ENCODE measurements at places on chromosomes 5 and 9.
A peak's percentile ranks its signal among the peaks of the same experiment; 100 is the strongest.

DNA sequence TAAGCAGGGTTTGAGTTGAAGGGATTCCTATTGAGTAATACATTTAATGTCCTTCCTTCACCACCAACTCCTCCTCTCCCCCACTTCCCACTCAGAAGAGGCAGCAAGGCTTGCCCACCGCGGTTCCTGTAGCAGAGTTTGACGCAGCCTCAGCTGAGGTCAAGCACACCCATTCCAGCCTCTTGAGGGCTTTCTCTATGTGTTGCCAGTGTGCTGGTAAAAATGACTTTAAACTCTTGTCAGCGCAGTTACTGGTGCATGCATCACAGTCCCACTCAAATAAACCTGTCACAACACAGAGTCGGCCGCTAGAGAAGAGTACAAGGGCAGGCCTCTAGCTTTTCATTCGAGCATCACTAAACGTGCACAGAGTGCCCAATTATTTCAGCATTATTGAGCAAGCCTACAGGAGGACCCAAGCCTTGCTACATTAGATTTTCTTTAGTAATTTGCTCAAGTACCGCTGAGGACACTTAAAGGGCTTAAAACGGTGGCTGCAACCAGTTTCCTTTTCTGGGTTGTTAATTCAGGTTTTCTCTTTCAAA, 79.6 kb downstream of the TLE4 start:
- H3K4me1 ChIP-seq: peaks cover 7% of the 10 kb centered on the region
- H3K4me3 ChIP-seq: no peak overlapping the region
- DNase-seq: no peak
- H3K36me3 ChIP-seq: no peaks in the 10 kb centered on the region

GRCh38 chr5:54753034-54753433, 232.4 kb downstream of the ESM1 start:
- no peaks in the 10 kb centered on the region for H3K36me3 ChIP-seq
- DNase-seq: peak; percentile 84
- H3K4me1 ChIP-seq: peaks cover 1% of the 10 kb centered on the region
- H3K4me3 ChIP-seq: no peak overlapping the region
- no peaks in the 10 kb centered on the region for H3K27me3 ChIP-seq
- H3K27ac ChIP-seq: no peak overlapping the region

- DNase-seq: no peak
- no peak overlapping the region for H3K4me3 ChIP-seq
- H3K27me3 ChIP-seq: no peaks in the 10 kb centered on the region
- H3K36me3 ChIP-seq: no peaks in the 10 kb centered on the region
- no peaks in the 10 kb centered on the region for H3K4me1 ChIP-seq
Measured at GRCh38 chr5:178477802-178478201, 112.4 kb downstream of the COL23A1 start.

GRCh38 chr5:121962347-121962670, 534 bp downstream of the SRFBP1 start:
- no peaks in the 10 kb centered on the region for H3K4me1 ChIP-seq
- H3K27me3 ChIP-seq: no peaks in the 10 kb centered on the region
- no peak for DNase-seq

DNA sequence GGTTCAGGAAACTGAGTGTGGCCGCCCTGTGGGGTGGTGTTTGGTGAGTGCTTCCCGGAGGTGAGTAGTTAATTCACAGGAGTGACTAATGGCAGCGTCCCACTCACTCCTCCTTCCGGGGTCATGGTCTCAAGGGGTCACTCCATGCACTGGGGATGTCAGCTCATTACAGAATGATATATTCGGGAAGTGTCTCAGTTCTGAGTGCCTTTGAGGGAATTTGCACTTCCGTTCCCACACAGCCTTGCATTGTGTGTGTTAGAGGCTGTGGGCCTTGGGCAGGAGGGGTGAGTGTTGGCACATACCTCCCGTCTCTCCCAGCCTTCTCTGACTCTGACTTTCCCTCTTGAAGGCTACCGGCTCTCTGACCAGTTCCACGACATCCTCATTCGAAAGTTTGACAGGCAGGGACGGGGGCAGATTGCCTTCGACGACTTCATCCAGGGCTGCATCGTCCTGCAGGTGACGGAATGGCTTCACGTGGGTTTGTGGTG, 10.5 kb upstream of the AHRR start:
- peaks cover 32% of the 10 kb centered on the region for H3K4me1 ChIP-seq
- no peaks in the 10 kb centered on the region for H3K27me3 ChIP-seq
- H3K4me3 ChIP-seq: no peak overlapping the region
- no peak overlapping the region for H3K27ac ChIP-seq

GRCh38 chr5:170006021-170006420, 25.7 kb upstream of the INSYN2B start:
- no peak for DNase-seq
- peaks cover 39% of the 10 kb centered on the region for H3K27me3 ChIP-seq
- no peak overlapping the region for H3K4me3 ChIP-seq
- H3K4me1 ChIP-seq: no peaks in the 10 kb centered on the region

- H3K27ac ChIP-seq: no peak overlapping the region
- peaks cover 17% of the 10 kb centered on the region for H3K36me3 ChIP-seq
- DNase-seq: no peak
- H3K4me3 ChIP-seq: no peak overlapping the region
Measured at GRCh38 chr9:100589582-100589981, 11.7 kb downstream of the CAVIN4 start.

- no peak for DNase-seq
- no peaks in the 10 kb centered on the region for H3K36me3 ChIP-seq
- peaks cover 18% of the 10 kb centered on the region for H3K4me1 ChIP-seq
Measured at GRCh38 chr5:81854915-81855314, 104.0 kb upstream of the SSBP2 start.

DNA sequence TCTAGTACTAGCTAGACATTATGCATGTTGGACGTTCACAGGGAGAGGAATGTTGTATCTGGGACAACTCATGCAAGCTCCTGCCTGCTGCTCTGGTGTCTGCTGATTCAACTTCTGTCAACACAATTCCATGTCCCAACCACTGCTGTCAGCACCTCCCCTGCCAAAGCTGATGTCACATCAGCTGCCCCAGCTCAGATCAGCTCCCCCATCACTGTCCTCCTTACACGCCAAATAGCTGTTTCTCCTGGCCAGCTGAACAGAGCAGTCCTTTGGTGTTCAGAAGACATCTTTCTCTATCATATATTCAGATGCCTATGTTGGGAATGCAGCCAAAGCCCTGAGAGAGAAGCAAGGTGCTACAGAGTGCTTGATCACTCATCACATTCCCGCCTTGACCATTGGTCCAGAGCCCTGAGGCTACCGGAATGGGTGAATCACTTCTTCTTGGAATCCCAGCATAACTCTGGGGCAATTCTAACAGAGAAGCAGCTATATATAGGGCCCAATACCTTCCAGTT, 223.3 kb downstream of the SEC61B start:
- H3K36me3 ChIP-seq: no peaks in the 10 kb centered on the region
- H3K4me1 ChIP-seq: peaks cover 2% of the 10 kb centered on the region
- no peak overlapping the region for H3K4me3 ChIP-seq

DNA sequence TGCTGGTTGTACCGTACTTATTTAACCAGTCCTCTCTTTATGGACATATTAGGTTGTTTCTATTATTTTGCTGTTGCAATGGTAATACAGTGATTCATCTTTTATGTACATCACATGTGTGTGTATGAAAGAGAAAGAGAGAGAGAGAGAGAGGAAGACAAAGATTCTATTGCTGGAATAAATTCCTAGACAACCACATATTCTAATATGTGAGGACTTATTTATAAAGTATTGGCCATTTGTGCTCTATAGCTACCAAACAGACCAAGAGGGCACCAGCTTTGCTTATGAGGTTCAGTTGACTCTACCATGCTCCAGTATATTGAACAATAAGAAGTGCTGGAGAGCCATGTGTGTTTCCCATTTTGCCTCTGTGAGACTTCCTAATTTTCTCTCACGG, 513.5 kb downstream of the DMAC1 start:
- H3K27ac ChIP-seq: no peak overlapping the region
- H3K36me3 ChIP-seq: no peaks in the 10 kb centered on the region
- no peak for DNase-seq
- no peaks in the 10 kb centered on the region for H3K27me3 ChIP-seq

DNA sequence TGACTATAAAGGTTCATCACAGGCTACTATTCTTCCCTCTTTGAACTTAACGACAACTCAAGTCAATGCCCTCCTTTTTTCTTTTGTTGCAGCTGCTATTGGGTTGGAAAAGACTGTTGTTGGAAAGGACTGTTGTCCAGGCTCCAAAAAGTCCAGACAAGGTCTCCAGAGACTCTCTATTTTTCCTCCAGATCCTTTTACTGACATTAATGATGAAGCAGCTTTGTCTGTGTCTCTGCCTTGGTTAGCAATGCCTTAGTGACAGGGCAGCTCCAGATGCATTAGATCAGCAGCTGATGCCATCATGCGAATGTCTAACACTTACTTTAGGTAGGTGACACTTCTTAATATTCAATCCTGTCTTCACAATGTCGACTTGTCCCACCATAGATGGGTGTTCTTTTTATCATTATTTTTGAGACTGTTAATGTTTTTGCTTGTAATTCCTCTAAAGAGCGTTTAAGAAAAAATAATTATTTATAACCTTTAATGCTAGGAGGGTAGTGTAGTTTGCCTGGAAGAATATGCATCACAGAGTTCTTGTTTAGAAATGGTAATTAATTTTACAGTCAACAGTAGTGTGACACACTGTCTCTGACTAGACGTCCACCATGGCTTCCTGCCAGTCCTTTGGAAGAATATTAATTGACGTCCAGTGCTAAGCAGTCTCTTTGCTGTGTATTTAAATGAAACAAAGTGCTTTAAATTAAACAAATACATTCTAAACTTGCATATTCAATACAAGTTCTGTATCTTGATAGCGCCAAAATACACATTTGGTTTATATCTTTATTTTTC, 492.2 kb downstream of the NR2F1-AS1 start:
- no peaks in the 10 kb centered on the region for H3K4me1 ChIP-seq
- no peaks in the 10 kb centered on the region for H3K27me3 ChIP-seq
- no peaks in the 10 kb centered on the region for H3K36me3 ChIP-seq
- H3K27ac ChIP-seq: no peak overlapping the region
- DNase-seq: no peak

DNA sequence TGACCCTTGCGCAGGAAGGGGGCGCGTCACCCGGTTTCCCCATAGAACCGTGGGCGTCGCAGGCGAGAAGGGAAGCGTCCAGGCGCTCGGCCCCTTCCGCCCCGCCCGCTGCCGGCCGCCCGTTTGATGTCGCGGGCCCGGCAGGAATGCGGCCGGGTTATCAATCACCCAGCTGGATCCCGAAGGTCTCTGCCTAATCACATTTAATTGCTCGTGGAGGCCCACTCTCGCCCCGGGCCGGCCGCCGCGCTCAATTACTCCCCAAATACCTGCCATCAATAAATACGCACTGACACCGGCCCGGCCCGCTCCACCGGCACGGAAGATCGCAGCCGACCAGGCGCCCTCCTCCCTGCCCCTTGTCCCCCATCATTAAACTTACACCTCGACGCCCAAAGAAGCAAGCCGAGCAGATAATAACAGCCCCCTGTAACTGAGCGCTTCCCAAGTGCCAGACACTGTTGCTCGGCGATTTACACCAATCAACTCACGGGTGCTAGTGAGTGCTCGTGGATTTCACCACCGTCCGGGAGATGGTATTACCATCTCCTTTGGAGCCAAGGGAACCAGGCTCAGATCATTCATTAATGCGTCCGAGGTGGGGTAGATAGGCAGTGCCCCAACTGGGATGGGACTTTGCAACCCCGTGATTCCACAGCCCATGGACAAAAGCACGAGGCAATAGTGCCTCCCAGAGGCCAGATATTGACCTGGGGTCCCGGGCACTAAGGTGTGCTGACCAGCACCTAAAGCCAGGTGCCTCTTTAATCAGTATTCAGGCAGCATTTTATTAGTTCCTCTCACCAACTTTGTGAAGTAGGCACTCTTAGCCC, 11.3 kb downstream of the MSX2 start:
- H3K27ac ChIP-seq: no peak overlapping the region
- H3K4me3 ChIP-seq: no peak overlapping the region
- peaks cover 64% of the 10 kb centered on the region for H3K27me3 ChIP-seq
- no peak for DNase-seq

GRCh38 chr5:154644745-154645411, 110.3 kb upstream of the LARP1 start:
- DNase-seq: no peak
- H3K27ac ChIP-seq: no peak overlapping the region
- peaks cover 6% of the 10 kb centered on the region for H3K4me1 ChIP-seq
- H3K36me3 ChIP-seq: no peaks in the 10 kb centered on the region
- H3K27me3 ChIP-seq: peaks cover 6% of the 10 kb centered on the region

GRCh38 chr5:129906177-129906887, 2.1 kb downstream of the CHSY3 start:
- H3K4me3 ChIP-seq: no peak overlapping the region
- H3K27me3 ChIP-seq: no peaks in the 10 kb centered on the region
- H3K27ac ChIP-seq: no peak overlapping the region
- peak; percentile 64 for DNase-seq

DNA sequence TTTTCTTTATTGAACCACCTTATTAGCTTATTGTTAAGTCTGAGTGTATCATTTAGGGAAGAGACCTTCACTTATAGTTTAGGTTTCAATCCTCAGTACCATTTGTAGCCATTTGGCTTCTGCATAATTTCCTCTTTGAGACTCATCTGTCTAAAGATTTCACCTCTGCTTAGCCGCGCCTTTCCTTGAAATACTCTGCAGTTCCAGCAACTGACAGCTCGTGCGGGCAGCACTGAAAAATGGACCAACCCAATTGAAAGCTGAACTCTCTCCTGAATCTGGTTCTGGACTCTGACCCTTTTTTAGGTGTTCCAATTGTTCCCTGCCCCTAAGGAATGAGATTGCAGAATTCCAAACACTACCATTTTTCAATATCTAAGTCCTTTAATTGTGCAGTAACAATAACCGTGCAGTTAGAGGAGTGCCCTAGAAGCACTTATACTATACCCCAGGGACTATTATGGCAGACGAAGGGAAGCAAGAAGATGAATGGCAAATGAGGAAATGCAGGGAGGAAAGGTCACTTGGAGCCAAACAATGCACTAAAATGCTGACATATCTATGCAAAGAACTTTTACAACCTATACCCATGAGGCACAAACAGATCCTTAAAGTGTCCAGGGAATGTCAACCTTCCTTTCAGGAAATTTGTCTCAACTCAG, 50.1 kb upstream of the PDE4D start:
- peak; percentile 24 for DNase-seq
- peaks cover 8% of the 10 kb centered on the region for H3K27me3 ChIP-seq
- no peaks in the 10 kb centered on the region for H3K36me3 ChIP-seq
- no peaks in the 10 kb centered on the region for H3K4me1 ChIP-seq
- H3K4me3 ChIP-seq: no peak overlapping the region

GRCh38 chr9:77661566-77662085, 13.5 kb upstream of the GNA14 start:
- H3K27ac ChIP-seq: no peak overlapping the region
- DNase-seq: no peak
- no peaks in the 10 kb centered on the region for H3K36me3 ChIP-seq

GRCh38 chr9:91896513-91897121, 53.4 kb downstream of the ROR2 start:
- H3K27ac ChIP-seq: peak overlapping the region; percentile 79
- peak; percentile 42 for DNase-seq
- H3K4me1 ChIP-seq: peaks cover 41% of the 10 kb centered on the region

GRCh38 chr9:35907711-35908503, 1.4 kb upstream of the SPAAR start:
- no peaks in the 10 kb centered on the region for H3K36me3 ChIP-seq
- H3K27me3 ChIP-seq: no peaks in the 10 kb centered on the region
- peak overlapping the region; percentile 97 for H3K27ac ChIP-seq
- no peak overlapping the region for H3K4me3 ChIP-seq
- peak; percentile 93 for DNase-seq
